Epithelial cell of alveolus of lung (primary cell): ENCODE measurements at places on chromosomes 2 and 18. TPM values are rescaled to one million over a fixed set of nuclear protein-coding genes. Genes with fewer than 3 reads are reported as not detected.

SNTG2 gene
- total RNA-seq, result not detected in 2 replicates

PLEK gene
- total RNA-seq, result not detected in 2 replicates

COL4A3 gene
- total RNA-seq, result 0.13 and 0.48 TPM in 2 replicates

RPRM gene
- not detected in 2 replicates for total RNA-seq

STAM2 gene
- total RNA-seq, result 19.5 and 25.9 TPM in 2 replicates

IL18R1 gene
- total RNA-seq, result 3.1 and 57.0 TPM in 2 replicates

CYB5A gene
- 80.4 and 161 TPM in 2 replicates for total RNA-seq

SCYGR4 gene
- total RNA-seq, result not detected in 2 replicates

ERLEC1 gene
- 46.0 and 79.6 TPM in 2 replicates for total RNA-seq

CPLX4 gene
- not detected in 2 replicates for total RNA-seq

SH2D6 gene
- total RNA-seq, result 0.13 TPM in 1 of 2 replicates, not detected in the other
